Right cardiac atrium (tissue), 5 donors: ENCODE measurements at places on chromosomes 12 and 14. TPM values are rescaled to one million over a fixed set of nuclear protein-coding genes. Genes with fewer than 3 reads are reported as not detected.
A peak's percentile ranks its signal among the peaks of the same experiment; 100 is the strongest.

DNA sequence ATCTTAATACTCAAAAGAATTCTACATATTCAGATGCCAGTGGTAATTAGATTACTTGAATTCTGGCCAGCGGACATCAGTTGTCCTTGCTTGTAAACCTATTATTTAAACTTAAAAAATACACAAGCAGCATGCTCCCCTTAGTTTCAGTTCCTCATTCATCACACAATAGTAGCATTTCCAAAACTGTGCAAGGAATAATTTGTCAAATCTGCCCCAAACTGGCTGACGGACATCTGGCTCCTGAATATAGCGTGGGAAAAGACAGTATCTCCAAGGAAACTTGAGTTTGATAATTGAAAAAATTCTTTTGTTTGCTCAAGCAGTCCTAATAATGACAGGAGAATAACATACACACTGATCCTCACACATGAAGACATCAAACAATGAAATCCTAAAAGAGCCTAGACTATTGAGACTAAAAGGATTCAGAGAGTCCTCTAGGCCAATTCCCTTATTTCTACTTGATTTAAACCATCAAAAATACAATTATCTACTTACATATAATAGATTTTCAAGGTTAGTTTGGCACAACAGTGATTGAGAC lies 90.4 kb downstream of the KIF21A start:
- no peak for DNase-seq

GRCh38 chr14:104353921-104354701 lies 215.7 kb downstream of the KIF26A start:
- DNase-seq = peak; percentile 71

DNA sequence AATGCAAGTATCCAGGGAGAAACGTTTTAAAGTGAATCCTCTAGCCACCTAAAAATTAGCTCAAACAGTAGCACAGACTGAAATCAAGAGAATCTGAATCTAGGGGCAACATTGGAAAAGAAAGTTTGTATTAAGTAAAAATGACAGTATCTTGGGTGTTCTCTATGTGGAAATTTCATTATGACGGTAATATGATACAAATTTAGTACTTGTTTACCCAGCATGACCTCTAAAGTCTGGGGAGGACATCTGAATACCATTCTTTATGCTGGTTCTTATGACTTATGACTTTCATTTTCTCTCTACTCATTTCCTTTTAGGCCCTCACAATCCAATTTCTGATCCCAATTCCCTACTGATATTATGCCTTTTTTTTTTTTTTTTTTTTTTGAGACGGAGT lies 14.0 kb downstream of the GTSF1 start:
- DNase-seq = no peak

- DNase-seq = no peak
Measured at GRCh38 chr12:105331805-105332251, 1.3 kb downstream of the C12orf75 start.

DNA sequence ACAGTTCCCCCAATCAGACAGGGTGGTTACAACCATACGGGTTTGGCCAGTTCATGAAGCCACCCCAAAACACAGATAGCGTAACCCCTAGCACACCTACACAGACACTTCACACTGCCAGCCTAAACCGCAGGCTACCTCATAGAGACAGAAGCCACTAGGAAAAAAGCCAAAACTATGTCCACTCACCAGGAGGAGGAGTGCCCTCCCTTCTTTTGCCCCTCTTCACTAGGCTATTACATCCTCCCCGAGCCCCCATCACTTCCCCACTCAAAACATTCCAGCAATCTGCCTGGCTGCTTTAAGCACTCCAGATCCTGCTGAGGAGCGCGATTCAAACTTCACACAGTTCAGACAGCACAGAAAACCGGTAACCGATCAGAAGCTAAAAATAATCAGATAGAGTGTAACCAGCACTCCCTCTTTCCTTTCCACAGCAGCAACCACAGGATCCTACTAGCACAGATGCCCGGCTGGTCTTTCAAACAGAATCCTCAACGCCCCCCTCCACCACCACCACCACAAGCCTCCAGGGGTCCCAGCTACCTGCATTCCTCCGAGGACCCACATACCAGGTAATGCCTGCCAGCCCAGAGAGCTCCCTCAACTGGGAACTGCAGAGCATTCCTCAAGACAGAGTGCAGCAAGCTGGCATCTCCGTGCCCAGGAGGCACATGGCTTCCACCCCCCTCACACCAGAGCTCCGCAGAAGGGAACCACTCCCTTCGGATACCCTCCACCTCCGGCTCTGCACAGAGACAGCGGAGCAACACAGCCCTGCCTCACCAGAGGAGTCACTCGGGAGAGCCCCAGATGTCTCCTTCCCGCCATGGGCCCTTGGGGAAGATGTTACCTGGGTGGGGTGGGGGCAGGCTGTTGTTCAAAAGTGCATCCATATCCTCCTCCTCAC lies 1.5 kb downstream of the CHD4 start:
- peak; percentile 68 for DNase-seq

DNA sequence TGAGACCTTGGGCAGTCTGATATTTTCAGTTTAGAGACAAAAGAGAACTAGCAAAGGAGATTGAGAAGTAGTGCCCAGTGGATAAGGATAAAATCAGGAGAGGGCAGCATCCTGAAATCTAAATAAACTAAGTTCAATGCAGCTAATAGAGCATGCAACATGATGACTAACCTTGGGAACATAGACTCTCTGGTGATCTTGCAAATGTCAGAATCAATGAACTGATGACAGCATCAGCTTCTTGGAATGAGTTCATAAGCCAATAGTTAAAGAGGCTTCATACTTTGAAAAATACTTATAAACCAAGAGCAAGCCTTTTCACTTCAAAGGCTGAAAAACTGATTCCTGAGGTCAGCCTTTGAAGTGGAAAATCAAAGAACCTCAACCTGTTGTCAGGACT lies 8.2 kb downstream of the TAS2R19 start:
- no peak for DNase-seq

DNA sequence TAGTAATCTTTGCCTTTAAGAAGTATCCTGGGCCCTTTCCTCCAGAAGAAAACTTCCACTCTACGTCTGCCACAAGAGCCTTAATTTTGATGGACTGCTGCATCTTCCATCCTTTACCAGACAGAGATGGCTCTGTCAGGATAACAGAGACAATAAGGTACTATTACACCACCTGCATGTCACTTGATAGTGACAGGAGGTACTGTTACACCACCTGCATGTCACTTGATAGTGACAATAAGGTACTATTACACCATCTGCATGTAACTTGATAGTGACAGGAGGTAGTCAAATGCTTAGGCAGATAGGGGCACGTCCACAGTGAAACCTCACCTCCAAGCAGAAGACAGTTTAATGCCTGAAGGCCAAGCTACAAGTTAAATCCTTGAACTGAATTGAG lies 13.9 kb downstream of the OR6C74 start:
- DNase-seq = no peak

- DNase-seq = no peak
Measured at GRCh38 chr12:10614056-10614370, 604 bp upstream of the MAGOHB start.

- no peak for DNase-seq
Measured at GRCh38 chr14:75191100-75191499, 14.7 kb upstream of the TMED10 start.

DNA sequence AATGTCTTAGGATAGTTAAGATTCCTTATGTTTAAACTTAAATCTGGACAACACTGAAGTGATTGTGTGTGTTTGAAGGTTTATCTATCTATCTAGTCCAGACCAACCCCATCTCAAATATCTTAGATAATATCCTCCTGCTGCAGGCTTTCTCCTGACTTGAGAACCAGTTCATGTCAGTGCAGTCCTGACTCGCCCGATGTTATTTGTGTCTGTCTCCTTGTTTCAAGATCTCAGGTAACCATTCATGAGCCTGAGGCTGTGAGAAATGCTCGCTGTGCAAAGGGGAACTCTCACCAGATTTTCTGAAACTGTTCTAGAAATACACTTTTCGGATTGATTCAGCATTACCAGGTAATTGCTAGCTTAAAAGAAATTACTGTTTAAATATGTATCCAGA lies 356.2 kb downstream of the SNAPC1 start:
- DNase-seq = no peak

DNA sequence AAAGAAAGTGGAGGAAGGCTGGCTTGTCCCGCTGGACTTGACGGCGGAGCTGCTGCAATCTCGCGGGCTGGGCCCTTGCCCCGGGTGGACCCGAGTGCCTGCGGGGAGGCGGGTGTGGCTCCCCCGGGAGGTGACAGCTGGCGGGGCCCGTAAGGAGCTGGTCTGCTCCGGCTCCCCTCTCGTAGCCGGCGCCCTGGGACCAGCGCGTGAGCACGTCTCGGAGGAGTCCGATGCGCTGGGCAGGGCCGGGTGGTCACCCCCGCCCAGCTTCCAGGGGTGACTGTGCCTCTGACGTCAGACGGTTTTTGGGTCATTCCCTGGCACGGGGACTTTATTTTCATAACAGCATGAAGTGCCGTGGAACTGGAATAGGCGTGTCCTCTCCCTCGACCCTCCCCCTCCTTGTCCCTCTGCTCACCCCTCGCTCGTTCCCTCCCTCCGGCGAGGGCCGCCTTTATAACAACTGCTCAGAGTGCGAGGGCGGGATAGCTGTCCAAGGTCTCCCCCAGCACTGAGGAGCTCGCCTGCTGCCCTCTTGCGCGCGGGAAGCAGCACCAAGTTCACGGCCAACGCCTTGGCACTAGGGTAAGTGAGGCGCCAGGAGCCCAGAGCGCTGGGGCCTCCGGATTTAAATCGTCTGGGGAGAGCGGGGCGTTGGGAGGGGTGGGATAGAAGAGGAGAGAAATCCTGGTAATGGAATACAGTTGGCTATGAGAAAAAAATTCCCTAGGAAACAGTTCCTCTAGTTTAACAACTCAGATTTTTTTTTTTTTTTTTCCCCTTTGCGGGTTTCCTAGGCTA lies at the start of gene GPRC5A:
GPRC5A (plus strand) TSS at position 483 of the 801 bp plus-strand sequence. CDS start 16,688 bp downstream, outside the sequence.
- peak; percentile 91 for DNase-seq

Gene RNASE3
- not detected for total RNA-seq

Gene CABP1
- total RNA-seq = 1.5 TPM

Gene TMEM233
- total RNA-seq = 0.97 TPM

Gene SOX5
- 14.0 TPM for total RNA-seq

Gene HHIPL1
- total RNA-seq = 3.4 TPM

Gene GNB3
- 4.3 TPM for total RNA-seq
